Omental fat pad (tissue), 4 donors: ENCODE measurements at places on chromosomes 4 and X. TPM values are rescaled to one million over a fixed set of nuclear protein-coding genes. Genes with fewer than 3 reads are reported as not detected.

HTN1 gene
- not detected for total RNA-seq

SYN1 gene
- total RNA-seq: 1.3 TPM

HS3ST1 gene
- 16.3 TPM for total RNA-seq

STATH gene
- total RNA-seq: not detected

IBSP gene
- not detected for total RNA-seq

PROM1 gene
- not detected for total RNA-seq

MYL5 gene
- 8.7 TPM for total RNA-seq

- DNase-seq: no peak
Observed at GRCh38 chr4:120071192-120071795, 4.6 kb upstream of the MAD2L1 start.

- DNase-seq: no peak
Observed at GRCh38 chrX:16113978-16114565, 9.3 kb upstream of the GRPR start.

DNA sequence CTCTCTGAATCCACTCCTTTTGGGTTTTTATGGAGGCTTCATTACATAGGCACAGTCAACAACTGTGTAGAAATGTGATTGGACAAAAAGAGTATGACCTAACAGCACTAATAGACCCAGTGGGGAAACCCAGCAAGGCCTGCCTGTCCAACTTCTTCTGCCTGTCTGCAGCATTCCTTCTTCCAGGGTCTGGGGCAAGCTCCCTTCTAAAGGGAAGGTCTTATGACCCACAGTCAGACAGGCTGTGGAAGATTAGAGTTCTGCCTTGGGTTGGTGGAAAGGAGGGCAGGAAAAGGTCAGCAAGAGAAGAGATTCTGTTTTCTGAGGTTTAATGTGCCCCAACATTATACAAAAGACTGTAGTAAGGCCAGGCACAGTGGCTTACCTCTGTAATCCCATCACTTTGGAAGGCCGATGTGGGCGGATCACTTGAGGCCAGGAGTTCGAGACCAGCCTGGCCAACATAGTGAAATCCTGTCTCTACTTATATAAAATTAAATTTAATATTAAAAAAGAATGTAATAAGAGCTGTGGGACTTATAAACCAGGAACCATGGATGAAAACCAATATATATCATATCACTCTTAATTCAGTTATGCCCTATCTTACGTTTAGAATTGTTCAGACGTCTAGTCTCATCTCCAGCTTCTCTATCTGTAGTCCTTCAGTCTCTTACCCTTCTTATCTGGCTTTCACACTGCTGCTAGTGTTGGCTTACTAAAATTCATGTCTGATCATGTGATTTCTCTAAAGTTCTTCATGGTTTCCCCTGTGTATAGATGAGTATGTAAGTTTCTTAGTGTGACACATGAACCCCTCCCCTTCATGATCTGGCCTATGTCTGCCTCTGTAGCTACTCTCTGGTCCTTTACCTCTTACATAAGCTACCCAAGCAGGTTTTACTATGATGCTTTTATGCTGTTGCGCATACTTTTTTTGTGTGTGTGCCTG lies 6.2 kb downstream of the CLCN3 start:
- no peak for DNase-seq

DNA sequence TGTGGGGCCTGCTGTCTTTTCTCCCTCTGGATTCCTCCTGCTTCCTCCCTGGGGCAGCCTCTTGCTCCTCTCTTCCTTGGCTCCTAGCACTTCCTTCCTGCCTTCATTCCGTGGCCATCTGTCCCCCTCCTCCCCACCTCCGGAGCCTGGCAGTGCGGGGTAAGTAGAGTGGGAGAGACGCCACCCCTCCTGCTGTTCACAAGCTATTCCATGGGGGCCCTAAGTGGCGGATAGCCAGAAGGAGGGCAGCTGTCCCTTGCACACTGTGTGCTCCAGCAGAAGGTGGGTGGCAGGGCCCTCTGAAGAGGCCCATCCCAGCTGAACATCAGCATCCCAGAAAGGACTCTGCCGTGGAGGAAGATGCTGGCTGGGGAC lies 27.4 kb downstream of the CCNQ start:
- DNase-seq: no peak

DNA sequence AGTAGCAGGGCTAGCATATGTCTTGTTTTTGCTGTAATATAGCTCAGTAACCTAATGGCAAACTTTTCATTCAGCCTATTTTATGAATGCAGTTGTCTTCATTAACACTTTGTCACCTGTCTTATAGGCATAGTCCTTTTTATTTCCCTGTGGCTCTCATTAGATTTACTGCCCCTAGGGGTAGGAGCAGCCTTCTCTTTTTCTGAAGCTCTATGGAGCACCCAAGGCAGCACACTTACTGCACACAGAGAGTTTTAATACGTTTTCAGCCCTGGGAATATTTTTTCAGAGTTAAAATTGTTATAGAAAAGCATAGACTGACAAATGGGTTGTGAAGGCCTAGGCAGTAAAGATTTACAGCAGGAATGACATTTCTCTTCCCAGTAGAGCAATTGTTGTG lies 406.8 kb downstream of the TMA16 start:
- no peak for DNase-seq

DNA sequence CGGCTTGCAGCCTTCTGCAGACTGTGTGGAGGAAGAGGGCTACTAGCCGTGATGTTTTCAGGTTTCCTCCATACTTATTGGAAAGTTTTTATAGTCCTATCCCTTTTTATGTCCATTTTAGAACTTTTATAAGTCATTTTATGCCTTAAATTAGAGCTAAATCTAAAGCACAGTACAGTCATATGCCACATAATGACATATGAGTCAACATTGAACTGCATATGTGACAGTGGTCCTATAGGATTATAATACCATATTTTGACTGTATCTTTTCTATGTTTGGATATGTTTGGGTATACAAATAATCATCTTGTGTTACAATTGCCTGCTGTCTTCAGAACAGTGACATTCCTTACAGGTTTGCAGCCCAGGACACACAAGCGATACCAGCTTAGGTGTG lies 200.2 kb downstream of the SPRY1 start:
- DNase-seq: no peak

GRCh38 chr4:101630319-101630986 lies 160.1 kb upstream of the BANK1 start:
- DNase-seq: no peak

GRCh38 chr4:129246910-129247461 lies 151.0 kb downstream of the C4orf33 start:
- DNase-seq: no peak

- DNase-seq: no peak
Observed at GRCh38 chr4:90219822-90220221, 92.6 kb downstream of the CCSER1 start.

DNA sequence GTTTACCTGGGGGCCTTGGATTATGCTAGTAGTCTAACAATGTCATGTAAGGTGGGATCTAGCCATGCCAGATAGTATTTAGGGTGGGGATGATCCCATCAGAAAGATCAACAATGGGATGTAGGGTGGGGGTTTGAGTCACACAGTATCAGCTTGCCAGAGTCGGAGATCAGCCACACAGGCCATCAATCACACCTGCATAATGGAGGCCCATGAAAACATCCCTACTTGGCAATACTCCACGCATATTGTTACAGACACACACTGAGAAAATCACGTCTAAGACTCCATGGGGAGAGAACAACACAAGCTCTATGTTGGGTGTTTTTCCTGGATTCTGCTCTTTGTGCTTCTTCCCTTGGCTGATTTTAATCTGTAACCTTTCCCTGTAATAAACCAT lies 49.5 kb upstream of the SLC25A4 start:
- no peak for DNase-seq

DNA sequence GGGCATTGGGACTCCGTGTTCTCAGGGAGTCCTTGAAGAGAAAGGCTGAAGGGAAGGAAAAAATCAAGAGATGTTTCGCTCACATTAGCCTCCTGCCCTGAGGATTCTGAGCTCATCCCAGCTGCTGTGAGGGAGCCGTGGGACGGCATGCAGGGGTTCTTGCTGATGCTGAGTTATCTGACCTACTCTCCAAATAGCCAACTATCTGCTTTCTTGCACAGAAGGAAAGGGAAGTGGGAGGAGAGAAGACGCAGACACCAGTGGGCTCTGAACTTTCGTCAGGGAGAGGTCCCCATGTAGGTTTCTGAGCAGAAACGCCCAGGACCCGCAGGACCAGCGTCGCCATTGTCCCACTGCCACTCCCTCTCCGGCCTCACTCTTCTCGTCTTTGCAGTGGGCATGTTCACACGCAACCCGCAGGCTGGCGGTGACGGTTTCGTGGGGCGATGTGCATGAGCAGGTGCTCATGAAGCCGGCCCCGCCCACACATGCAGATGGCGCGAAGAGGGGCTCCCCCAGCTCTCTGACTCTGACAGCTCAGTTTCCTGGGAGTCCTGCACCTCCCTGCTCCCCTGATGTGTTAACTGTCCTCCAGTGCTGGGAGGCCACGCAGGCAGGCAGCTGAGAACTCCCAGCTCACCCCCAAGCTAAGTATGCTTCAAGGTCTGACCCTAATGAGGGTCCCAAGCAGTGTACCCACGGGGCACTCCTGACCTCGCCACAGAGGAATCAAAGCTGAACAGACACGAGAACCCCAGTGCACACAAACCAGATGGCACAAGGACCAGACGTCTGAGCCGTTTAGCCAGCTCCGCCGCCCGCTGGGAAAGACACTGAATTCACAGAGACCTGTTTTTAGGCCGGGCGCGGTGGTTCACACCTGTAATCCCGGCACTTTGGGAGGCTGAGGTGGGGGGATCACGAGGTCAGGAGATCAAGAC lies 13.6 kb upstream of the ABLIM2 start:
- no peak for DNase-seq

GRCh38 chr4:137609718-137610430 lies 77.6 kb upstream of the PCDH18 start:
- no peak for DNase-seq

GRCh38 chr4:109803924-109804571 lies 2.2 kb upstream of the CFI start:
- no peak for DNase-seq

GRCh38 chrX:154083126-154083517 lies 14.4 kb downstream of the MECP2 start:
- no peak for DNase-seq

- DNase-seq: no peak
Observed at GRCh38 chr4:94359838-94360237, 17.2 kb upstream of the HPGDS start.

- no peak for DNase-seq
Observed at GRCh38 chr4:166091146-166091545, 218.1 kb downstream of the TLL1 start.

DNA sequence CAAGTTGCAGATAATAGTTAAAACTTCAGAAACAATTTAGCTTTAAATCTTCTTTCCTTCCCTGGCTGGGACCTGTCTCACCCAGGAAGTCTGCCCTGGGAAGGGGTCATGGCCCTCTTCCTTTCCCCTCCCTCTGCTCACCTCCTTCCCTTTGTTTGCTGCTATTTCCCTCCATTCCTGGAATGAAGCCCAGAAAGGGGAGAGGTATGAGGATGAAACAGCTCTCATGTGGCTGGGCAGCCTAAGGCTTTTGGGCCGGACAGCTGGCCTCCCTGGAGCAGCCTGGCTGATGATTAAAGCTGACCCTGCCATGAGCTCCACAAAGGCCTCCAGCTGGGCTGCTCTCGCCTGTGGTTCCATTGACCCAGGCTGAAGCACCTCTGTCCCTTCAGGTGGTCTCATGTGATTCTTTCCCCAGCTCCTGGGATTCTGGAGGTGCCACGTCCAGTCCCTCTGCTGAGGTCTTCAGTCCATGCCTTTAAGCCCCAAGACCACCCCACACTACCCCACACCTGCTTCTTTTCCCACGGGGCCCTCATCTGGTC lies 202.1 kb downstream of the PTTG2 start:
- no peak for DNase-seq

DNA sequence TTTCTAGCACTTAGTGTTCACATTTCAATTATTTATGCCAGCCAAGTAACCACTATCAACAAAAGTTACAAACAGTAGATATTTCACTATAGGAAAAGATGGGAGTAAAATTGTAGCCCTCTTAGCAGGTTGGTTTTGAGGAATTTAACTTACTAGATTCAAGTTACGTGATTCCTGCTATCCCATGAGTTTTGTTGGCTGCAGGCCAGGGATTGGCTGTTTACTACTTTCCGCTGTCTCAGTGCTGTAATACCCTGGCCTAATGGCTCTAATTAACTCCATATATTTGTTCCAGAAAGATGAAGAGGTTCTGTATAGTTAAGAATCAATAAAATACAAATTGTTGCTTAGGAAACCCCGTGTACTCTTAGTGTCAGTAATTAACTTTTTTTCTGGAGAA lies 55.5 kb upstream of the MAGED1 start:
- peak; percentile 58 for DNase-seq

DNA sequence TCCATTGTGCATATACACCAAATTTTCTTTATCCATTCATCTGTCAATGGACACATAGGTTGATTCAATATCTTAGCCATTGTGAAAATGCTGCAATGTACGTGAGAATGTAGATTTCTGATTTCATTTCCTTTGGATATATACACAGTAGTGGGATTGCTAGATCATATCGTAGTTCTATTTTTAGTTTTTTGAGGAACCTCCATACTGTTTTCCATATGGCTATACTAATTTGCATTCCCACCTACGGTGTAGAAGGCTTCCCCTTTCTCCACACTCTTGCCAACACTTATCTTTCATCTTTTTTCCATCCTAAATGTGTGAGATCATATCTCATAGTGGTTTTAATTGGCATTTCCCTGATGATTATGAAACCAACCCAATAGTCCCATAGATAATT lies 43.4 kb downstream of the ING2 start:
- DNase-seq: no peak

DNA sequence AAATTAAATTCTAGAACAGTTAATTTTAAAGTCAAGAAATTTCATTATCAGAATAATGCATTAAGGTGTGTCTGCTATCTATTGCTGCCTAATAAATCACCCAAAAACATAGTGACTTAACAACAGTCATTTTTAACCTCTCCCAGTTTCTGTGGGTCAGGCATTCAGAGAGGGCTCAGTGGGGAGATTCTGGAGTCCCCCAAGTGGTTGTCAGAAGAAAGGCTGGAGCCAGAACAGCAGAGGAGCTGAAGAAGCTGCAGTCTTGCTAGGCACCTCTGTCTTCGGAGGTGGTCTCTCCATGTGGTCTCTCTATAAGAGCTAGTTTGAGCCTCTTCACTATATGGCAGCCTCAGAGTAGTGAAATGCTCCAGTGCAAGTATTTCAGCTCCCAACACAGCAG lies 9.3 kb upstream of the HOPX start:
- DNase-seq: no peak
